ENCODE measurements at places on chromosomes 12 and 14. TPM values are rescaled to one million over a fixed set of nuclear protein-coding genes. Genes with fewer than 3 reads are reported as not detected.
A peak's percentile ranks its signal among the peaks of the same experiment; 100 is the strongest.

DNA sequence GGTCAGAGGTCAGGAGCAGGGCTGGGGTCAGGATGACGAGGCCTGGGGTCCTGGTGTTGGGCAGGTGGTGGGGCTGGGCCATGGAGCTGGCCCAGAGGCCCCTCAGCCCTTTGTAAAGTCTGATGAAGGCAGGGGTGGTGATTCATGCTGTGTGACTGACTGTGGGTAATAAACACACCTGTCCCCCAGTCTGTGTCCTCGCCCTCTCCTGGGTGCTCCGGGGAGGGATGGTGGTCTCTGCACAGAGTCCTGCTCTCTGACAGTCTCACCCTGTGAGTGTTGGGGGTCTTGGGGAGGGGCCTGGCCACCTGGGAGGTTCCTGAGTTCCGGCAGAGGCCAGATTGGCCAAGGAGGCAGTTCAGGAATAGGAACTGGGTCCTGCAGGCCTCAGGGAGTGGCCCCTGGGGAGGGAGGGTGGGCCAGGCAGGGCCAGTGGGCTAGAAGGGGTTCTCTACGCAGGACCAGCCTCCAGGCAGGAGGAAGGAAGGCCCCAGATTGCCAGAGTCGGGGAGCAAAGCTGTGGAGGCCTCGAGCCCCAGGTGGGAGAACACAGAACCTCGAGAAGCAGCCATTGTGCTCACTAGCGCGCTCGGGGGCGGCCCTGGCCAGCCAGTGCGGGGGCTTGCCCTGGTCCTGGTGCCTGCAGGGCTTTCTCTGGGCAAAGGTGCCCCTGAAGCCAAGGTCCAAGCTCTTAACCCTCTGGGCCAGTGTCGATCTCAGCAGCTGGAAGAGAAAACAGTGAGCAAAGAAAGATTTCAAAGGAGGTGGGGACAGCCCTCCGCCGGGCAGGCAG, 14.4 kb downstream of the ACADS start:
- H3K27me3 ChIP-seq = no peaks in the 10 kb centered on the region
- no peak overlapping the region for H3K4me3 ChIP-seq
- no peak overlapping the region for H3K27ac ChIP-seq
- no peaks in the 10 kb centered on the region for H3K36me3 ChIP-seq
- H3K4me1 ChIP-seq = no peaks in the 10 kb centered on the region

GRCh38 chr12:78181544-78182162, 351.0 kb downstream of the NAV3 start:
- DNase-seq = peak; percentile 48
- no peak overlapping the region for H3K27ac ChIP-seq
- H3K4me3 ChIP-seq = no peak overlapping the region
- H3K27me3 ChIP-seq = no peaks in the 10 kb centered on the region
- peaks cover 11% of the 10 kb centered on the region for H3K36me3 ChIP-seq
- H3K4me1 ChIP-seq = peaks cover 6% of the 10 kb centered on the region

DNA sequence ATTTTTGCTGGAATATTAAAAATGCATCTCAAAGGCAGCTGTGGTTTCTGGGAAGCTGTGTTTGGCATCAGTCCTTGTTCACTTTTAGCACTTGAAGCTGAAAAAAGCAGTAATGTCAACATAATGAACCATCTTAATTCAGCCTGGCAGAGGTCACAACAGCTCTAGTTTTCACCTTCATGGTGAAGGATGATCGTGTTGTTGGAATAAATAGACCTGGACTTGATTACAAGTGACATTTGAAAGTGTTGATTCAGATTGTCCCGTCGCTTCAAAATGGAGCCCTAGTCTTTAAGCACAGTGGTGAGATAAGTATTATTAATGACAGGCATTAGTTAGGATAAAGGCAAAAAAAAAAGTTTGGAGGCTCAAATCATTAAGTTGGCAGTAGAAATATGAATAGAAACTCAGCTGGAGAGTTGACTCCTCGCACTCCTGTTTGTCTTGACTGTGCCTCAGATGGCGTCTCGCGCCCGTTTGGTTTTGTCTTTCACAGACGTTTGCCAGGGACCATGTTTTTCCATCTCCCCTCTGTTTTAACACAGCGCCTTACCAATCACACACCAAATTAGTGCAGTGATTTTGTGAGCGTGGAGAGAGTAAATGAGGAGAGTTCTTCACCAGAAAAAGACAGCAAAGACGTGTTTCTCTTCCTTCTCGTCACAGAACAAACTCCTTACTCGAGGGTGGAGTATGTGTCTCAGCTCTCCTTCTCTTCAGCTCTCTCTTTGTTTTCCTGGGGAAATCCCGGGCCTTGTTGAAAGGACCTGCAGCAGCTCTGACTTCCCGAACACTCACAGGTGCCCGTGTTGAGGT, 53.4 kb upstream of the MMP17 start:
- H3K4me1 ChIP-seq = no peaks in the 10 kb centered on the region
- peaks cover 42% of the 10 kb centered on the region for H3K36me3 ChIP-seq
- no peak overlapping the region for H3K27ac ChIP-seq
- no peak overlapping the region for H3K4me3 ChIP-seq
- DNase-seq = no peak

DNA sequence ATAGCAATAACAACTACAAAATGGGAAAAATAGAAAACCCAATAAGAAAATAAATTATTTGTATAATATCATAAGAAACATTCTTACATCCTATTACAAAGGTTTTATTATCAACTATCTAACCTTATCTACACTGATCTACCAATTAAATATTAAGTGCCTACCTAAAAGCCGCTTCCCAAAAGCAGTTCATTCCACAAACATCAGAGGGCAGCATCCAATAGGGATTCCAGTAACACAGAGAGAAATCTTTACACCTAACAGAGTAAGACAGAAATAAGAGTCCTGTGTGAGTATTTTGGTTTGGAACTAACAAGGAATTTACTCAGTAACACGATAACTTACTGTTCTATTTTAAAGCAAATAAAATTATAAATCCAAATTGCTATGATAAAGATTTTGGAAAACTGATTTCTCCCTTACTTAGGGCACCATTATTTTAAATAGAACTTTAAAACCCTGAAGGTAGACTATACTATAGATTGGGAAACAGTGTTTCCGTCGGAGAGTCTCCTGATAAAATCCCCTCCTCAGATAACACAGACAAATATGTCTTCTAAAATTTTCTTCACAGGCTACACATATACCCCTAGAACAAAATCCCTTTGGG, 15.0 kb downstream of the GXYLT1 start:
- no peaks in the 10 kb centered on the region for H3K27me3 ChIP-seq
- H3K4me3 ChIP-seq = no peak overlapping the region
- H3K27ac ChIP-seq = no peak overlapping the region
- no peaks in the 10 kb centered on the region for H3K36me3 ChIP-seq
- H3K4me1 ChIP-seq = peaks cover 5% of the 10 kb centered on the region

- H3K36me3 ChIP-seq = peaks cover 20% of the 10 kb centered on the region
- DNase-seq = no peak
- no peaks in the 10 kb centered on the region for H3K27me3 ChIP-seq
- no peak overlapping the region for H3K27ac ChIP-seq
- H3K4me3 ChIP-seq = no peak overlapping the region
- H3K4me1 ChIP-seq = peaks cover 10% of the 10 kb centered on the region
Observed at GRCh38 chr12:131897276-131897675, 2.9 kb downstream of the ULK1 start.

Gene PTPRB
- 6.5 TPM for total RNA-seq

Gene SPIC
- not detected for total RNA-seq

Gene NANOG
- not detected for total RNA-seq

Measured in IMR-90 (cell line).